ENCODE measurements at places on chromosomes 5 and 9. TPM values are rescaled to one million over a fixed set of nuclear protein-coding genes. Genes with fewer than 3 reads are reported as not detected.

Gene PJA2
- total RNA-seq = 56.9 TPM

Gene PCDHA1
- total RNA-seq = 0.07 TPM

Gene CDC20B
- total RNA-seq = not detected

Gene GABRB2
- not detected for total RNA-seq

- peak overlapping the region; percentile 91 for H3K27ac ChIP-seq
- no peak for DNase-seq
- H3K4me3 ChIP-seq = peak overlapping the region; percentile 99
Measured at GRCh38 chr5:150781706-150782614, 3.4 kb downstream of the SMIM3 start.

DNA sequence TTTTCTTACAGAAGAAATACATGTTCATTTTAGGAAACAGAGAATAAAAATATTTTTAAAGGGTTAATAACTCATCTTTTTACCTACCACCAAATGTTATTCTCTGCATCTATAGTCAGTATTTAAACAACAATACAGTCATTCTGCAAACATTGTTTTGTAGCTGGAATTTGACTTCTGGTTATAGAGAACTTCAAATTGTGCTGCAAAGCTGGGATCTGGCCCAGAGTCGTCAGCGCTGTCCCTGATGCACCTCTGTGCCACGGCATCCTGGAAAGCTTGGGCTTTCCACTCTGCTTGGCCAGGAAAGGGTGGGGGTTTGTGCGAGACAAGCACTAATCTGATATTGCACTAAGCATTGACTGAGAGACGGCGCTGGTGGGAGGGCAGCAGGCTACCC lies 5.0 kb upstream of the GFPT2 start:
- H3K36me3 ChIP-seq = no peaks in the 10 kb centered on the region
- DNase-seq = no peak
- H3K27me3 ChIP-seq = peaks cover 12% of the 10 kb centered on the region
- H3K4me3 ChIP-seq = no peak overlapping the region

GRCh38 chr5:125775896-125776295 lies 647.3 kb upstream of the GRAMD2B start:
- no peak overlapping the region for H3K27ac ChIP-seq
- DNase-seq = no peak
- no peaks in the 10 kb centered on the region for H3K4me1 ChIP-seq
- H3K27me3 ChIP-seq = no peaks in the 10 kb centered on the region

- H3K4me3 ChIP-seq = no peak overlapping the region
- no peak for DNase-seq
- peaks cover 24% of the 10 kb centered on the region for H3K4me1 ChIP-seq
- no peak overlapping the region for H3K27ac ChIP-seq
- no peaks in the 10 kb centered on the region for H3K27me3 ChIP-seq
Measured at GRCh38 chr5:75667586-75667985, 49.7 kb downstream of the POC5 start.

DNA sequence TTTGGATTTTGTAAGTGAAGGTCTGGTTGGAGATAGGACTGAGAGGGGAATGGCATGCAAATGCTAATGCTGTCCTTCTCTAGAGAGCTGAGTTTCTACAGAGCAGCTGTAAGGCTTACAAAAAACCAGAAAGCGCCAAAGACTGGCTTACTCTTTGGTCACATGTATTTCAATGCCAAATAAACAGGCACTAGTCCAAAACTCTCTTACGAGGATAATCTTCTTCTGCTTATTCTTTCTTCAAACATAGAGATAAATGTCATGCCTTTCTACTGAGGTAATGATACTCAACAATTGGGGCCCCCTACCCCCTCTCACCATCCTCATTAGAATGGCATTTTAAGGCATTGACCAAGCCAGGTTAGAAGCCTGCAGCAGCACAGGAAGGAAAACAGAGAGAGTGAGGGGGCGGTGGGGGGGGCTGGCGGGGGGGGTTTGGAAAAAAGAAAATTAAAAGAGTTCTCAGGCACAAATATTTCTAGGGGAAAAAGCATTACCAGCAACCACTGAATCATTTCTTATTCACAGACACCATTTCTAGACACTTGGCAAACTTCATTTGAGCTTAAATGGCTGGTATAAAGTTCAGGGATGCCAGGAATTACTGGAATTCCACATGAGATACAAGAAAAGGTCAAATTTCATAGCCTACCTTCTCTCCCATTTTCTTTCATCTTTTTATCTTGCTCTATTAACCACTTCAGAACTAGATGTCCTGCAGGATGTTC lies 34.0 kb downstream of the PUM3 start:
- no peaks in the 10 kb centered on the region for H3K4me1 ChIP-seq
- DNase-seq = peak; percentile 14
- no peak overlapping the region for H3K27ac ChIP-seq
- peaks cover 80% of the 10 kb centered on the region for H3K36me3 ChIP-seq

DNA sequence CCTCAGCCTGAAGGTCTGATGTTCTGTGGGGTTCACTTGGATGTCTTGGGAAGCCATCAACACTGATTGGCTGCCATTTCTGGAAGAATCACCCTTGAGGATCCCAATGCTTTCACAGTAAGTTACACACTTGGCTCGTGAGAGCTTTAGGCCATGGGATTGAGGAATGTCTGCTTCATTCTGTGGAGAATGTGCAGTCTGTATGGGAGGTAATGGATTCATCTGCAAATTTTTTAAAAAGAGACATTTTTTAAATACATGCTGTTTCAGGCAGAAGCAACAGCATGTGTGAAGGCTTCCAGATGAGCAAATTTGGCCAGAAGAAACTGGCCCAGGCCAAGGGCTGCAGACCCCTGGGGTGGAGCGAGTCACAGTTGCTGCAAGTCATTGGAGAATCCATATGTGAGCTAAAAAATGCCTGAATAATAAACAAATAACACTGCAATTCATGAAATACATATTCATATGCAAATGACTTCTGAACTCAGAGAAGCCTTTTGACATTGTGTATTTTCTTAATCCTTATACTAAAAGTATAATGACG lies 146.3 kb upstream of the RASEF start:
- H3K4me1 ChIP-seq = no peaks in the 10 kb centered on the region
- H3K4me3 ChIP-seq = no peak overlapping the region
- no peaks in the 10 kb centered on the region for H3K27me3 ChIP-seq
- H3K27ac ChIP-seq = no peak overlapping the region
- H3K36me3 ChIP-seq = no peaks in the 10 kb centered on the region
- no peak for DNase-seq

Gene PCDHA11
- total RNA-seq = 0.27 TPM

Gene CDX1
- total RNA-seq = not detected

DNA sequence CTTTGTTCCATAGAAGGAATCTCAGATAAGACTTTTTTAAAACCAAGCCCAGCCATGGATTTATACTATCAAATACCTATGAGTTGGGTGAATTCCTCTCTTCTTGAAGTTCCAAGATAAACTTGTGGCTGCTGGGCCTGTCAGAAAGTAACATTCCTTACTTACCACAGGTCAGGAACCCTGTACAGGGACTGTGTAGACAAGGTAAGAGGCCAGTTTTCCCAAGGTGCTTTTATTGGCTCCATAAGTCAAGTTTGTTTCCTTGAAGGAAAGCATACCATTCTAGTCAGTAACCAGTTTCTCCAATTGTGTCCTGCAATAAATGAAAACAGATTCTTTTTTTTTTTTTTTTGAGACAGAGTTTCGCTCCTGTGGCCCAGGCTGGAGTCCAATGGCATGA lies 8.8 kb upstream of the CLTB start:
- no peak overlapping the region for H3K27ac ChIP-seq
- peaks cover 11% of the 10 kb centered on the region for H3K4me1 ChIP-seq
- no peak overlapping the region for H3K4me3 ChIP-seq
- DNase-seq = no peak
- H3K27me3 ChIP-seq = no peaks in the 10 kb centered on the region

- H3K36me3 ChIP-seq = no peaks in the 10 kb centered on the region
- no peak overlapping the region for H3K27ac ChIP-seq
- peaks cover 3% of the 10 kb centered on the region for H3K27me3 ChIP-seq
- H3K4me1 ChIP-seq = peaks cover 6% of the 10 kb centered on the region
Measured at GRCh38 chr9:113737517-113738271, 138.4 kb upstream of the ZNF618 start.

GRCh38 chr9:109507421-109507838 lies 9.3 kb upstream of the PTPN3 start:
- DNase-seq = peak; percentile 89
- no peaks in the 10 kb centered on the region for H3K36me3 ChIP-seq
- H3K27me3 ChIP-seq = no peaks in the 10 kb centered on the region
- peaks cover 14% of the 10 kb centered on the region for H3K4me1 ChIP-seq
- no peak overlapping the region for H3K27ac ChIP-seq

Gene LEAP2
- total RNA-seq = 2.9 TPM

DNA sequence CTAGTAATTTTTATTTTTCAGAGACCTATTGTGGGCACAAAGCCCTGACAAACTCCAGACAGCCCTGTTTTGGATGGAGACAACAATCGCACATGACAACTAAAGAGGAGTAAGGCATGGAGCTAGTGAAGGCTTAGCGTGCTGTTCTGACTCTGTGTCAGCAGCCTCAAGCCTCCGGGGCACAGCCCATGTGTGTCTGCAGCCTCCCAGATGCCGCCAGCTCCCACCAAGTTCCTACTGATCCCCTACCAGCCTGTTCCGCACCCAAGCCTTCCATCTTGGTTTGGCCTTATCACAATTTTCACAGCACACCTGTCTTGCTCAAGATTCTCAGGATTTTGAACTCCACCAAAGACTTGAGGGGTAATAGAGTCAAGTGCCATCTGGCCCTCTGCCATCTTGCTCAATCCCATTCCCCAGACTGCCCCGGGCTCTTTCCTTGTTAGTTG lies 70.3 kb upstream of the SH3PXD2B start:
- H3K27me3 ChIP-seq = no peaks in the 10 kb centered on the region
- H3K4me1 ChIP-seq = peaks cover 4% of the 10 kb centered on the region
- no peak overlapping the region for H3K27ac ChIP-seq
- DNase-seq = peak; percentile 31
- no peak overlapping the region for H3K4me3 ChIP-seq
- no peaks in the 10 kb centered on the region for H3K36me3 ChIP-seq

Gene FCN2
- not detected for total RNA-seq

- no peak overlapping the region for H3K27ac ChIP-seq
- H3K36me3 ChIP-seq = no peaks in the 10 kb centered on the region
- H3K27me3 ChIP-seq = no peaks in the 10 kb centered on the region
- DNase-seq = no peak
- H3K4me3 ChIP-seq = no peak overlapping the region
- H3K4me1 ChIP-seq = no peaks in the 10 kb centered on the region
Measured at GRCh38 chr5:50854082-50854481, 187.6 kb downstream of the PARP8 start.

Gene NMUR2
- not detected for total RNA-seq

Gene FOXD4L6
- total RNA-seq = 0.69 TPM

DNA sequence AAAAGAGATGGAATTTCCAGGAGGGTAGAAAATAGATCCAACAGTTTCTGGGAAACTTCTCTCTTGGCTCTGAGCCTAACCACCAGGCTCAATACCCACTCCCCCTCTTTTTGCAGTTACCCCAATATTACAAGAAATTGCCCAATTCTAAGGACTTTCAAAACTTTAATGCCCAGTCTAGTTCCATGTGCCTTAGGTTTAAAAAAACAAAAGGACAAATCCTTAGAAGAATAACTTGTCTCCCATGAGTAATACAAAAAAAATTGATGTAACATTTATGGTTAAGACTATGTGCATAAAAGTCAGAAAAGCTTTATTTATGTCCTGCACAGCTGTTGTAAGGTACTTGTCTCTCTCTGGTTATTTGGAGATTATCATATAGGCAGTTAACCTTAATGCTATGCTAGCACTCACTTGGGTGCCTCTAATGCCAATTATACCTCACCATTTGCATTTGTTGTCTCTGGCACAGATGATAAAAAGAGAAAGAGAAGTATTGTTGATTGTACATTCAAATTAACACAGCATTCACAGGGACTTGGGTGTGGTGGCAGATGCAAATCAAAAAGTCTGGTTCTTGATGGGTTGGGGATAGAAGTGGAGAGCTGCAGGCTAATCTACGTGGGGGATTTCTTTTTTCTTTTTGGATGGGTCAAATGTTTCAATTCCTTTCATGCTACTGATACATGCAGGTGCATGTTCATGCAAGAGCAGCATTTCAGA lies 159.4 kb downstream of the PIK3R1 start:
- no peaks in the 10 kb centered on the region for H3K27me3 ChIP-seq
- peaks cover 26% of the 10 kb centered on the region for H3K4me1 ChIP-seq
- DNase-seq = peak; percentile 69
- no peak overlapping the region for H3K27ac ChIP-seq
- H3K36me3 ChIP-seq = peaks cover 6% of the 10 kb centered on the region

GRCh38 chr5:176819476-176819875 lies 9.1 kb downstream of the UNC5A start:
- no peaks in the 10 kb centered on the region for H3K36me3 ChIP-seq
- no peak overlapping the region for H3K4me3 ChIP-seq
- H3K27ac ChIP-seq = no peak overlapping the region
- peaks cover 16% of the 10 kb centered on the region for H3K4me1 ChIP-seq
- DNase-seq = no peak

DNA sequence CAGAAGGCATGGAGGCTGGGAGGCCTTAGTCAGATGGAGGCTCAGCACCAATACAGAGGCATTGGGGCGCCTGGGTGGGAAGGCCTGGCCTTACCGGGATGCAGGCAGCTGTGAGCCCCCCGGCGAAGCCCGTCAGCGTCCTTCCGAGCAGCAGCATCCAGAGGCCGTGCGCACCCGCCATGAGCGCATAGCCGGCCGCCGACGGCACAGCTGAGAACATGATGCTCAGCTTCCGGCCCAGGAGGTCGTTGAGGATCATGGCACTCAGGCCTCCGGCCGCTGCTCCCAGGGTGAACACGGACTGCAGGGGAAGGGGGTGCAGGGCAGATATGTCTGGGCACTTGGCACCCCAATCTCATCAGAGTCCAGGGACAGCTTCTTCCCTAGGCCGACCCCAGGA lies 2.0 kb downstream of the SLC2A6 start:
- H3K36me3 ChIP-seq = peaks cover 6% of the 10 kb centered on the region
- DNase-seq = no peak
- H3K27me3 ChIP-seq = no peaks in the 10 kb centered on the region

GRCh38 chr9:131436376-131436775 lies 42.5 kb downstream of the PRRC2B start:
- no peaks in the 10 kb centered on the region for H3K4me1 ChIP-seq
- DNase-seq = no peak
- peaks cover 82% of the 10 kb centered on the region for H3K36me3 ChIP-seq
- H3K4me3 ChIP-seq = no peak overlapping the region
- H3K27me3 ChIP-seq = no peaks in the 10 kb centered on the region
- H3K27ac ChIP-seq = no peak overlapping the region

Gene IFNA13
- not detected for total RNA-seq

Gene TAF11L10
- total RNA-seq = not detected

Measured in MCF 10A (cell line).